ENCODE measurements at places on chromosomes 11 and 22.

GRCh38 chr11:45264839-45265515 lies 21.2 kb downstream of the SYT13 start:
- peak; percentile 67 for DNase-seq

DNA sequence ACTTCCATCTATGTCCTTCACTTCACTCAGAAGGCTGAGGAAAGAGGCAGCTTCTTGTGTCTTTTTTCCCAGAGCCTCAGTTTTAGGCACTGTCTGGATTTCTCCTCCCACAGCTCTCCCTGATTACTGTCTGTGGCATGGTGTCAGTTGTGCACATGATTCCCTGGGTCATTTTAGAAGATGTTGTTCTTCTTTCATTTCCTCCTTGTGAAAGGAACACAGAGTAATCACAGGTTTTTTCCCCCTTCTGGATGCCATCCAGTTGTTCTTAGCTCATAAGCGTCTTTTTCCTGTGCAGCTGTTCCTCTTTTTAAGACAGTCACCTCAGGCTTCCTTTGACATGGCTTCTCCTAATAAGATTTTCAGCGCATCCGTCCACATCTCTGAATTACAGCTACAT lies 212.2 kb downstream of the FAM181B start:
- DNase-seq = no peak

DNA sequence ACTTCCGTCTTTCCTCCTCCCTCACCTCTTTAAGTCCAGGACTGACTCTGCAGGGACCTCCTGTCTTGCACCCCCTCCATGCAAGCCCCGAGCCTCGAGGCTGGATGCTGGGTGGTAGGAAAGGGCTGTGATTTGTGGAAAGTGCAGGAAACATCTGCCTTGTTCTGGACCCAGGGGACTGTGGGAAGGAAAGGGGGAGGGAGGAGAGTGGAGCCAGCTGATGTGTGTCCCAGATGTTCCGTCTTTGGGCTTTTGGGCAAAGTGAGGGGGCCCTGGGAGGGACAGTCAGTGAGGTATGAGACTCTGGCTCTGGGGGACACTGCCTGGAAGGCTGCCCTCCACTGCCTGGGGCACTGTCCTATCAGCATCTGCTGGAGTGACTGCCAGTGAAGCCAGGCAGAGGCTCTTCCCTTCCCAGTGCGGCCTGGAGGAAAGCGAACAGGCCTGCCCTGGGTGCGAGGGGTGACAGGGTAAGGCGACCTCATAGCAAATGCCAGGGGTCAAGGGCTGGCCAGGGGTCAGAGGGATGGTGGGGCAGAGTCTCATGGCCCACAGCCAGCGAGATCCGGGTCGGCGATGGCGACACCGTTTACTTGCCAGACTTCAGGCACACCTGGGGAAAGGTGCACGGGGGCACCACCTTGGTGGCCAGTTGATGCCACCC lies 1.7 kb downstream of the MRGPRD start:
- DNase-seq = no peak

DNA sequence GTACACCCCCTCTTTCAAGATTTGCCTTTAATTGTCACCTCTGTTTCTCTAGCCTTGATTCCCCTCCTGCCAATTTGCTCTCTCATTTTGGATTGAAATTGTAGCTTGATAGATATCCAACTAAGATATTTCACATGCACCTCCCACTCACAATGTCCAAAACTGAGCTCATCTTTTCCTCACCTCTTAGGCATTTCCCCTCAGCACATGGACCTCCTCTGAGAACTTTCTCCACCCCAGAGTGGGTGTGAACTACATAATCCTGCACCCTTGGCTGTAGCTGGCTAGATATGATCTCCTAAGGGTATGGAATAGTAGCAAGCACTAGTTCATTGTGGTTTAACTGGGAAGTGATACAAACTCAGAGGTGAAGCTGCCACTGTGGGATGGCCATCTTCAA lies 91.5 kb upstream of the SESN3 start:
- DNase-seq = peak; percentile 73

GRCh38 chr11:86672007-86672621 lies at the start of gene ME3:
TSS of gene ME3 (minus strand) at chr11:86672616.
- DNase-seq = peak; percentile 69

- DNase-seq = no peak
These were observed 554 bp upstream of the NECTIN1 start for GRCh38 chr11:119729581-119729927.

GRCh38 chr11:1826552-1827094 lies 8.2 kb upstream of the SYT8 start:
- DNase-seq = peak; percentile 68

DNA sequence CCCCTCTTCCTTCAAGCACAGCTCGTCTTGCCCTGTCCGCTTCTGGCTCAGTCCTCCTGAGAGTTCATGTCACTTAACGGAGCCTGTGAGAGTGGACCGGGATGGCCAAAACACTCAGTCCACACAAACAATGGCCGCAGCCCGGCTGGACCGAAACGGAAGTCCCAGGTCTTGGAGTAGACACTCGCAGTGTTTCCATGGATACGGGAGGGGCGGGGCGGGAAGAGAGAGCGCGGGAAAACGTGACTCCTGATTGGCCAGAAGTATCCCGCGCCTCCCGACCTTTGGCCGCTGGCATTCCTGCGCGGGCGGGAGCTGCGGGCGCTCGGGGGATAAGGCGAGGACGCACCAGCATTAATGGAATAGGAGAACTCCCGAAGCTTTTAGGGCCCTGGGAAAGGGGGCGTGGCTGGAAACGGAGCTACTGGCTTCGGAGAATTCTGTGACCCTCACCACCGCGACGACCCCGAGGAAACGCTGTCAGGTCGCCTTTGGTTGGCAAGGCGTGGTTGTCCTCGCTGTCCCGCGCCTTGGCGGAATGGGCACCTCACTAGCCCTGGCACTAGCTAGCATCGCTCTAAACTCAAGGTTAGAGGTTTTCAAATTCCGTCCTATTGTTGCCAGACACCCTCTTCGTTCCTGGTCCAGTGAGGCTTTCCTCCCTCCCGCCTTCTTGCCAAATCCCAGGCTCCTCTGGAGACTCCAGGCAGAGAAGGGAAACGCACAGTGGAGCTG lies at the start of the genes NLRP14 and ZNF214:
TSS of gene NLRP14 (plus strand) at position 297 of the 735 bp plus-strand sequence. CDS start 18,108 bp downstream, outside the sequence.
TSS of gene ZNF214 (minus strand) at position 164 of the 735 bp plus-strand sequence. CDS start 17,511 bp downstream, outside the sequence.
- peak; percentile 97 for DNase-seq

DNA sequence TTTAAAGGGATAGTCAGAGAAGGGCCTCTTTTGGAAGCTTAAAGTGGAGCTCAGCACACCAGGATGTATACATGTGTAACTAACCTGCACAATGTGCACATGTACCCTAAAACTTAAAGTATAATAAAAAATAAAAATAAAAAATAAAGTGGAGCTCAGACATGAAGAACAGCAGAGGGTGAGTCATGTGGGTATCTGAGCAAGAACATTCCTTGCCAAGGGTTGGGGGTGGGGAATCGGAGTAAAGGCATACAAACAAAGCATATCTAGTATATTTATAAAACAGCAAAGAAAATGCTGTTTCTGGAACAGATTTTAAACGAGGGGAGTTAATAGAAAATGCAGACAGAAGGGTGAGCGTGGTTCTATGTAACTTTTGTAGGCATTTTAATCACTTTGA lies 562.6 kb upstream of the ANO3 start:
- DNase-seq = no peak

DNA sequence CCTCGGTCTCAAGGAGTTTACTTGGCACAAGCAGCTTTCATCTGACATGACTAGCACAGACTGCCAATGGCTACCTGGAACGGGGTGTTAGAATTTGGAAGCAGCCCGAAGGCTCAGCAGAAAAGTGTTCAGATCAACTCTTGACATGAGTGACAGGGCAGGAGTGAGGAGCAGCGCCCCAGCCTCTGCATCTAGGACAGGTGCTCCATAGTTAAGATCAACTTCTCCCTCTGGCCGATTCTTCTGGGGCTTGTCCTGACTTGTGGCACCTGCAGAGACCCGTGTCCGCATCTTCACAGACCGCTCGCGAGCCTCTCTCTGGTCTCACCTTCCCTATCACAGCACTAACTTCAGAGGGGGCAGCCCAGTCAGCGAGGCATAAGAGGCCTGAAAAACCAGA lies 42.5 kb upstream of the CHKA start:
- no peak for DNase-seq

Data from GM03348 (cell line).